Caco-2 (cell line): ENCODE measurements at places on chromosomes 2 and 18.

DNA sequence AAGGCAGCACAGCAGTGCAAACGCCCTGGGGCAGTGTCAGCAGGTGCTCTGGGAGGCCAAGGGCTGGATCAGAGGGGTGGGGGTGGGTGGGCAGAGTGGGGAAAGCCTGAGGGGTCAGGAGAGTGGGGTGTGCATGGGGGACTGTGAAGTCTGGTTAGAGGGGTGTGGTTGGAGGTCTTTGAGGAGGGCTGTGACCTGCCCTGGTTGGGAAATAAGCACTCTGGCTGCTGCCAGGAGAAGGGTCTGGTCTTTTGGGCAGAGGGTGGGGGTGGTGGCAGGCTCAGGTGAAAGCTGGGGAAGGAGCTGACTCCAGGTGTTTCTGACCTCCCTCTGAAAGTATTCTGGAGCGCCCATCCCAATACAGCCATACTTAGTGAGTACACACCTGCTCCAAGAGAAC is 4.2 kb downstream of the ALPI start:
- DNase-seq: no peak

GRCh38 chr2:5706717-5707455 is 14.7 kb downstream of the SOX11 start:
- DNase-seq: no peak

DNA sequence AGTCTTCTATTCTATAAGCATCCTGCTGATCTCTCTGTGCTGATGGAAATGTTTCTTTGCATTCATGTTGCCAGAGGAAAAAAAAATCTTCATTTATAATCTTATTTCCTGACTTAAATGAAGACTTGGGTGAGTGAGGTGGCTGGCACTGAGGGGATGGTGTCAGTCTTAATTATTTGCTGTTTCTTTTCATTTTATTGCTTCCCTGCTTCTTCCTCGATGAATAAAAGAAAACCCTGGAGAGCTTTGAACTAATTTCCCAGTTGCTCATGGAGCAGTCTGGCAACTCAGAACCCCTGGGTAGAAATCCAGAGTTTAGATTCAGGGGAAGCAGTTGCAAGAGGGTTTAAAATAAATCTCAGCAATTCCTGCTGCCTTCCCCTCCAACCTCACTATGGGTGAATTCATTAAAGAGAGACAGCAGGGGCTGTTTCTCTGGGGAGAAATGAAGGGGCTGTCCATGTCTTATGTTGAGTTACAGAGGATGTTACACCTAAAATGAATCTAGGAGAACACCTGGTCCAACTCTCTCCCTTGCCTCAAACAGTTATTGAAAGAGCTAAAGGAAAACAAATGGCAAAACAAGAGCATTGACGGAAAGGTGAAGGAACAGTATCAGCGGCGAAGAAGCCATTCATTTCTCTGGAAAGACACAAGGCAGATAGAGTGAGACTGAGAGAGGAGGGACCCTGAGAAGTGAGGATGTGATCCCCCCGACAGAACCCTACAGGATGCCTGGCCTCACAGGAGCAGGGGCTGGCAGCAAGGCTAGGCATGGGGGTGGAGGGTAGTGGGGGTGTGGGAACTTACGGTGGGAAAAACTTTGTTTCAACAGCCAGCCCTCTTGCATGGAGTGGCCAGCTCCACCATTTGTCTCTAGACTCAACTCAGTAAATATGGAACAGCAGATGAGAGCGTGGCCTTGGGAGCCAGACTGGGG is 41.0 kb downstream of the SP110 start:
- no peak for DNase-seq

GRCh38 chr2:42026272-42026671 is 21.5 kb upstream of the PKDCC start:
- no peak for DNase-seq

- DNase-seq: no peak
These were observed 10.8 kb downstream of the DUSP19 start for GRCh38 chr2:183089192-183089851.

GRCh38 chr2:2862386-2862785 is 515.2 kb downstream of the EIPR1 start:
- DNase-seq: no peak

- DNase-seq: no peak
These were observed 1.4 kb downstream of the UBE2F start for GRCh38 chr2:237968048-237968862.

DNA sequence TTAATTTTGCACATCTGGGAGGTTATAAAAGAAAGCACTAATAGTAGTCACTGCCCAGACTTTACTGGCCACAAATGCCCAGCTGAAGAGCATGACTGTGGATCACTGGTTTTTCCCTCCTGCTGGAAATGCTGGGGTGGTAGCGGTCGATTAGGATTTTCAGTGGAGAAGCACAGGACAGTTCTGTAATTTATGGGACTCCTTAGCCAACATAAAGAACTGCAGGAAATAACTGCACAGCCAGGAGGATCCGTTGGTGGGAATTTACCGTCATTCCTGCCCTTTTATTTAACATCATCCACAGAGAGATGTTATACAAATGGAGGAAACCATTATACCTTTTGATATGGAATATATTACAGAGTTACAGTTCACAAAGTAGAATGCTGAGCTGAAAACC is 61.5 kb downstream of the TNFRSF11A start:
- no peak for DNase-seq

DNA sequence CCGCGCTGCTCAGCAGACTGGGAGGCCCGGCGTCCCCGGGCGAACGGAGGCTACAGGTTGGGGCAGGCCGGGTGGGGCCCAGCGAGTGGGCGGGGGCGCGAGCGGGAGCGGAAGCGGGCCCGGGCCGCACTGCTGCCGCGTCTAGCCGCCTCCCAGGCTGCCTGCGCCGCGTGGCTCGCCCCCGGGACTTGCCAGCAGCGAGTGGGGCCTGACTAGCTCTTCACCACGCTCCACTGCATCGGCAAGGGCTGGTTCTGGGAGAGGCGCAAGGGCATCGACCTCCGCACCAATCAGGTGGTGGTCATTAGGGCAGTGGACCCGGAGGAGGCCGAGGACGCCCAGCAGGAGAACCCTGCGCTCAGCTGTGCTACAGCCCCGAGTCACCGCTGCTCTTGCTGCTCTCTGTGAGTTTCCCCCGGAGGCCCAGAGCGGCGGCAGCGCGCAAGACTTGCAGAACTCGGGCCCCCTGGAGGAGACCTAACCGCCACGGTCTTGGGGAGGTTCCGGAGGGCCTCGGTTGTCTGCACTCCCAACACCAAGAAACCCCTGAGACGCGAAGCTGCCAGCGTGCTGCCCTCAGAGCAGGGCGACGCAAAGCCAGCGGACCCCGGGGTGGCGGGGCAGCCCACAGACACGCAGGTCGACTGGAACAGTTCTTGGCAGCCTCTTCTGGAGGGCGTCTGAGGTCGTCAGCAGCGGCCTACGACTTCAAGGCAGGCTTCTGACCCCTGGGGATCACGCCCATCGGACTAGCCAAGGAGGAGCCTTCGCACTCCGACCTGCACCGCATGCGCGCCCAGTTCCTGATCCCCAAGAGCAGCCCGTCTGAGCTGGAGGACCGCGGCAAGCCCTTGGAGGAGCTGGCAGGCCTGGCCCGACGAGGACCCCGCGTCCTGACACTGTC is 27.2 kb upstream of the PTPN2 start:
- no peak for DNase-seq

GRCh38 chr2:122681626-122682025 is 926.2 kb downstream of the TSN start:
- no peak for DNase-seq

GRCh38 chr18:75635096-75635495 is 207.6 kb upstream of the SMIM21 start:
- no peak for DNase-seq

- no peak for DNase-seq
These were observed 160.6 kb downstream of the ANKRD30B start for GRCh38 chr18:14908541-14908940.

DNA sequence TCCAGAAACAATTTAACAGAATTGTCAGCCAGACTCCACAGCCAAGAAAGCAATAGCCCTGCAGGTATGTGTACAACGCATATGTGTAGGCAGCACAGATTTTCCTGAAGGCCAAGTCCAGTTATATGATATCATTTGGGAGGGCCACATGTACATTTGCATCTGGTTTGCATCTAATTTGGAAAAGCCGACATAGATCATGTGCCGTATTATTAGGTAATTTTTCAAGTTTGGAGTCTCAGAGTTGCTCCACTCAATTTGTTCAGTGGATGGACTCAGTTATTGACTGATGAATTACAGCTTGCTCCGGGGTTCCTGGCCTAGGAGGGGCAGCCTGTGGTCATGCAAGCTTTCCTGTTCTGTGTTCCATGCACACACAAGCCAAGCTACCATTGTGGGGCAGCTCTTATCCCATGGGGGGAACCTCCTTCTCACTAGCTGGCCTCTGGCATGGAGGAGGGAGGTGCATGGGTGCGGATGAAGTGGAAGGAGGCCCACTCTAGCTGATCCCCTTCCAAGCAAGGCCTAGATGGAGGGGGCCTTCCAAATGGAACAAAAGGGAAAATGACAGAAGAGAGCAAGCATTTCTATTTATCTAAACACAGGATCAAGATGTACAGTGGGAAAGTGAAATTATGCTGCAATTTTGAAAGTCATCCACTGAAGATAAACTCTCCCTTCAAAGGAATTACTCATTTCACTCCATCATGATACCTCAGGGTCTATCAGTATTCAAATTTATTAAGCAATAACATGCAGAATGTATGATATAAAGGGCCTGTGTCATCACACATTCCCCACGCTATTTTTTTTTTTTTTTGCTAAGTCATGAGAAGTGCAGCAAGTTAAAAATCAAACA is 202.6 kb upstream of the SMAD2 start:
- DNase-seq: no peak

- DNase-seq: no peak
These were observed 101.7 kb downstream of the NRP2 start for GRCh38 chr2:205783872-205784499.

- DNase-seq: peak; percentile 50
These were observed 86.9 kb downstream of the LTBP1 start for GRCh38 chr2:33033606-33034081.

- no peak for DNase-seq
These were observed 3.7 kb upstream of the FAM136A start for GRCh38 chr2:70305531-70305930.

GRCh38 chr2:101204400-101205115 is 48.1 kb upstream of the CNOT11 start:
- DNase-seq: no peak

DNA sequence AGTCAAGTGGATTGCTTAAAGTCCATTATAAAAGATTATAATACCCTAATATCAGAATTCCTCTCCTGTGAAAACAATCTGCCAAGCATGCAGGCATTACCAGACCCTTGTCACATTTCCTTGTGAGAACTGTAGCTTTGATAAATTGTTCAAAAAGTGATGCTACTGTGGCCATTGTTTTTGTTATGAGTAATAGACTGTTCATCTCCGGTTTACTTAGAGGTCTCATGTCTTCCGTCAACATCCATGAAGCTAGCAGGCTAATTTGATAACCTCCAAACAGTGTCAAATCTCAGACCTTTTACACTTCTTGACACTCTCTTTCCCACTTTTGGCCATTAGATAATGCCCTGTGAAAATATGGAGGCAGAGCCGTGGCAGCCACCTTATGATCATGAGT is 342.7 kb downstream of the CPS1 start:
- DNase-seq: no peak

DNA sequence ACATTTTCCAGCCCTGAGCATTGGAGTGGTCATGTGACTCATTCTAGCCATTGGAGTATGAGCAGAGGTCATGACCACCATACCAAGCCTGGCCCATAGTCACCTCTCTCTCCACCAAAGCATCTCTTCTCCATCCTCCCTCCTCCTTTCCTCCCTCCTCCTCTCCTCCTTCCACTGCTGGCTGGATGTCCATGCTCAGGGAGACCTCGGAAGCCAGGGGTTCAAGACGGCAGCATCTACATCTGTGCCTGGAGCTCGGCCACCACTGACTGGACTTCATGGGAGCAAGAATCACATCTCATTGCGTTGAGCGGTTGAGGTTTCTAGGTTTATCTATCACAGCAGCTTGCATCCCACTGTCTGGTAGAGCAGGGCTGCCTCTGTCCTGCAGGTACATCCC is 252.4 kb downstream of the NDUFA10 start:
- peak; percentile 3 for DNase-seq

- peak; percentile 38 for DNase-seq
These were observed 34.9 kb downstream of the OSBPL1A start for GRCh38 chr18:24362757-24363156.

DNA sequence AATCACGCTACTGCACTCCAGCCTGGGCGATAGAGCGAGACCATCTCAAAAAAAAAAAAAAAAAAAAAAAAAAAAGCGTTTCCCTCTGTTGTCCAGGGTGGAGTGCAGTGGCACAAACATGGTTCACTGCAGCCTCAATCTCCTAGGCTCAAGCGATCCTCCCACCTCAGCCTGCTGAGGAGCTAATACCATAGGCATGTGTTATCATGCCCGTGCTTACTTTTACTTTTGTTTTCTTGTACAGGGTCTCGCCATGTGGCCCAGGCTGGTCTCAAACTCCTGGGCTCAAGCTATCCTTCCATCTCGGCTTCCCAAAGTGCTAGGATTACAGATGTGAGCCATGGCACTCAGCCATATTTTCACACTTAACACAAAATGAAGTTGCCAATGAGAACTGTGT is 37.5 kb downstream of the PSME4 start:
- DNase-seq: no peak

GRCh38 chr2:107729440-107729839 is 97.3 kb upstream of the RGPD4 start:
- DNase-seq: no peak

DNA sequence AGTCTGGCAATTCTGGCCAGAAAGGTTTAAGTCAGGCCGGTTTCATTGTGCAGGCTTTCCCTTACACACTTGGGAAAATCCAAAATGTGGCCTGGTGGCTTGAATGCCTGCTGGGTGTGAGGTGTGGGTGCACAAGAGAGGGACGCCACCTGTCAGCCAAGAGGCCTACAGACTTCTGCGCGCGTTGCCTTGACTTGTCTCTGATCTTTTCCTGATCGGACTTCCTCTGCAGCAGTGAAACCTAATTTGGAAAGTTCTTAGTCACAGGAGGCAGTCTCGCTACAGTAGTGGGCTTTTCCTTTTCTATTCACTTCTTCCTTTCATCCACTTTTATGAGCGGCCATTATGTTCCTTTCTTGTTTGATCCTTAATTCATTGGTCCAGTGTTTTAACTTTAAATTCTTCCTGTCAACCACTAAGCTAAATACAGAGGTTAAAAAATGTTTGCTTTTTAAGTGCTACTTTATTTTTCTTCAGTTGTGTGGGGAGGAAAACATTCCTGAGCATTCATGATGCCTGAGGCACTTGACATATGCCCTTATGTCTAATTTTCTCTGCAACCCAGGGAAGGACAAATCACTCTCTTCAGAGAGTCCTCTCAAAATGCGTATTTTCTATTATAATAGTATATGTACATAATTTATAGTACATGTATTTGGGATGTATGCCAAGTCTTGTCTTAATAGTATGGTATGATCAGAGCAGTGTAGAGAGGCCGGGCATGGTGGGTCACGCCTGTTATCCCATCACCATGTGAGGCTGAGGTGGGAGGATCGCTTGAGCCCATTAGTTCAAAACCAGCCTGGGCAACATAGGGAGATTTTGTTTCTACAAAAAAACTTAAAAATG is 128.9 kb downstream of the WDSUB1 start:
- no peak for DNase-seq

- peak; percentile 48 for DNase-seq
These were observed 90.3 kb downstream of the ROCK2 start for GRCh38 chr2:11254100-11254536.

GRCh38 chr2:44821500-44821899 is 120.0 kb upstream of the SIX3 start:
- DNase-seq: no peak

- DNase-seq: peak; percentile 19
These were observed 230.8 kb downstream of the SEPTIN10 start for GRCh38 chr2:109382951-109383350.

- peak; percentile 27 for DNase-seq
These were observed 15.0 kb downstream of the KCNJ13 start for GRCh38 chr2:232761301-232761907.

- no peak for DNase-seq
These were observed 206.5 kb downstream of the PRKCE start for GRCh38 chr2:45857867-45858520.
